ENCODE measurements at places on chromosomes 3 and 15. TPM values are rescaled to one million over a fixed set of nuclear protein-coding genes. Genes with fewer than 3 reads are reported as not detected.
A peak's percentile ranks its signal among the peaks of the same experiment; 100 is the strongest.

GRCh38 chr3:119293871-119294695 is at the start of gene ARHGAP31:
Gene ARHGAP31 (plus strand): TSS chr3:119294383. CDS start chr3:119294905, 522 bp downstream.
- DNase-seq, result peak; percentile 94
- H3K4me1 ChIP-seq, result peaks cover 51% of the 10 kb centered on the region
- no peaks in the 10 kb centered on the region for H3K27me3 ChIP-seq
- H3K27ac ChIP-seq, result peak within 1 kb of the TSS; percentile 73
- no peaks in the 10 kb centered on the region for H3K36me3 ChIP-seq

GRCh38 chr15:29731865-29732264 is 90.4 kb downstream of the TJP1 start:
- DNase-seq, result no peak
- H3K4me1 ChIP-seq, result no peaks in the 10 kb centered on the region
- peaks cover 17% of the 10 kb centered on the region for H3K36me3 ChIP-seq
- H3K27ac ChIP-seq, result no peak overlapping the region
- no peak overlapping the region for H3K4me3 ChIP-seq

DNA sequence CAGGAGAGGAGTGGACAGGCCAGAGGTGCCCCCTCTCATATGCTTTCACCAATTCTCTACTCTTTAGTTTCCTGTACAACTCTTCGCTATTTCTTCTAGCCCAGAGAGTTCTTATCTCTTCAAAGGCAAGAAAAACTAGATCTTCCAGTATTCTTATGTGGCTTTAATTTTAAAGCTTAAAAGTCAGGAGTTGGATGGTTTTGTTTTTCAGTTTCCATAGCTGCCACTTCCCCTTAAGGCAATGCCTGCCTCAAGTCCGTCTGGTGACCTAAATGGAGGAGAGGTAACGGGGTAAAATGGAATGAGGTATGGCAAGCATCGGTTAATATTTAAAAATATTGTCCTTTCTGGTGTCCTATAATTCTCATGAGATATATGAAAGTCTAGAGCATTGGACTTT is 11.4 kb upstream of the VGLL3 start:
- H3K27ac ChIP-seq, result no peak overlapping the region
- H3K4me3 ChIP-seq, result no peak overlapping the region
- no peaks in the 10 kb centered on the region for H3K36me3 ChIP-seq
- no peaks in the 10 kb centered on the region for H3K4me1 ChIP-seq

GRCh38 chr15:66249605-66250174 is 3.9 kb downstream of the MEGF11 start:
- H3K27ac ChIP-seq, result no peak overlapping the region
- peaks cover 24% of the 10 kb centered on the region for H3K4me1 ChIP-seq
- H3K27me3 ChIP-seq, result peaks cover 37% of the 10 kb centered on the region
- DNase-seq, result no peak
- H3K36me3 ChIP-seq, result no peaks in the 10 kb centered on the region

The NOX5 gene
- total RNA-seq, result 17.3 TPM

The BSN gene
- 0.46 TPM for total RNA-seq

The KIF7 gene
- 2.5 TPM for total RNA-seq

The PDE8A gene
- 33.1 TPM for total RNA-seq

GRCh38 chr15:80455668-80456442 is 51.7 kb downstream of the ARNT2 start:
- no peaks in the 10 kb centered on the region for H3K4me1 ChIP-seq
- no peaks in the 10 kb centered on the region for H3K36me3 ChIP-seq
- DNase-seq, result no peak
- peaks cover 25% of the 10 kb centered on the region for H3K27me3 ChIP-seq
- H3K4me3 ChIP-seq, result no peak overlapping the region

The C2CD4B gene
- not detected for total RNA-seq

Data from spleen (tissue), 13 donors.